Trophoblast cell (in vitro differentiated cells and primary cell): ENCODE measurements at places on chromosomes 13 and 19.

DNA sequence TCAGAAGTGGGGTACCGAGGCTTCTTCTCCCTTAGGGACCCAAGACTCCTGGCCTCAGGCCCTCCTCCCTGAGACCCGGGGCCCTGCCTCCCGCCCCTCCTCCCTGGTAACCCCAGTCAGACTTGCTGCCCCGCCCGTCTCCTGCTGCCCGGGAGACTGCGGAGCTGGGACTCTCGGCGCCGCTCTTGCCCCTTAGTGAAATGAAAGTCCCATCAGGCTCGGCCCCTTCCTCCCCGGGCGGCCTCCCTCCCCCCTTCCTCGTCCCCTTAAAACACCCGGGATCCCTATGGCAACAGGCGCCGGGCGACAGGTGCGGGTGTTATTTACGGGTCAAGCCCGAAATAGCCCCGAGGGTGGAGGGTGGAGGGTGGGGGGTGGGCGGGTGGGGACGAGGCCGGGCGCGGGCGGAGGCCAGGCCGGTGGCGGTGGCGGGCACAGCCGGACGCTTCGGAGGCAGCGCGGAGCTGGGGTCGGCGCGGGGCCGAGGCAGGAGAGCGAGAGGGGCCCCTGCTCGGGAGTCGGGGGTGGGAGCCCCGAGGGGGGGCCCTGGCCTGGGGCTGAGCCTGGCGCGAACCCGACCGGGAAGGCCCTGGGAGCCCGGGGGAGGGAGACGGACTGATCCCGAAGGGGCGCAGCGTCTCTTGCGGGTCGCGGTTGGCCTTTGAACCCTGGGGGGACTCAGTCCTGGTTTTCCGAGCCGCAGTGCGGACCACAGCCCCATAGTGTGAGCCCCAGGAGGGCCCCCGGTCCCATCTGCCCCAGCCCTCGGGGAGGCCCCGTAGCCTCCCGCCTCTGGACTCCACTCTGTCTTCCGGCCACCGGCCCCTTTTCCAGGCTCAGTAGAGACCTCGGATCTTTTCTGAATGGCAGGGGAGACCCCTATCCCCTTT, at the start of gene CACNG6:
Gene CACNG6 (plus strand): TSS at position 414 of the 890 bp plus-strand sequence. CDS start 1,241 bp downstream, outside the sequence.
- no peak for DNase-seq

DNA sequence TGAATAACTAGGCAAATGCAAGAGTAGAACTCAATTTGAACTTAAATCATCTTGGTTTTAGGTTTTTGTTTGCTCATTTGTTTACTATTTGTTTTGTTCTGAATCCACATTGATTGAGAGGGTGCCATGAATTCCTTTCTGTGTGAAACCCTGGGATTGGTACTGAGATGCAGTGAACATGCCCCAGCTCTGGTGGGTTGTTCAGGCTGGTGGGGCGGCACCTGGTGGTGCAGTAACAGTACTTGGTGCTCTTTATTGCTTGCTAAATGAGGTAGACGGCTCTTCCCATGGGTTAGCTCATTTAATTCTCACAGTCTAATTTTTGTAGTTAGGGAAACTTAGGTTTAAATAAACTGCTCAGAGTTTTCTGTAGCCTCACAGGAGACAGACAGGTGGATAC, 48.4 kb downstream of the WASF3 start:
- no peak for DNase-seq

GRCh38 chr19:16435238-16435917, 36.4 kb downstream of the EPS15L1 start:
- DNase-seq = peak; percentile 10

DNA sequence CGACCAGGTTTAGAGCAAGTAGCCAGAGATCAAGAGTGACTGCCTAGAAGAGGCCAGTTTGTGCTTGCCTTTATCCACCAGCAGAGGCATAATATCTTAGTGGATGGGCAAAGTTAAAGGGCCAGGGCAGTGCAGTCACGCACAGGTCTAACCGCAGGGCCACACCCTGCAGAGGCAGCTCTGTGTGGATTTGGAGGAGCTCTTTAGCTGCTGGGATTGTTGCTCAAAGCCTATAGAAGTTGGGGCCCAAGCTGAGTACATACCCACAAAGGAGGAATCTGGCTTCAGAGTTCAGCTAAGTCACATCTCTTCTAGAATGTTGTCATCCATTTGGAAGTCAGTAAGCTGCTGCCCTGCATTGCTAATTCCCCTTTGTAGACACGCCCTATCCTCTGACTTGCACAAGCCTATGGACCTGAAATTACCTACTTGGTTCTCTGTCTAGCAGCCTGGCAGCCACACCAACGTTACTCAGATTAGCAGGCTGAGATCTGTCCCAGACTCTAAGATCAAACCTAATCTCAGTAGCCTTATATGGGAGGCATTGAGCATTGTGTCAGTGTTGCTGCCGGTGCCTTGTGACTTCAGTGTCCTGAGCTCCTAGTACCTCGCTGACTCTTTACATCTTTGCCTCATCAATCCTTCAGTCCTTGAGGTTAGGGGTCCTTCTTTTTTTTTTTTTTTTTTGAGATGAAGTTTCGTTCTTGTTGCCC, 102.9 kb upstream of the STARD13 start:
- DNase-seq = no peak

DNA sequence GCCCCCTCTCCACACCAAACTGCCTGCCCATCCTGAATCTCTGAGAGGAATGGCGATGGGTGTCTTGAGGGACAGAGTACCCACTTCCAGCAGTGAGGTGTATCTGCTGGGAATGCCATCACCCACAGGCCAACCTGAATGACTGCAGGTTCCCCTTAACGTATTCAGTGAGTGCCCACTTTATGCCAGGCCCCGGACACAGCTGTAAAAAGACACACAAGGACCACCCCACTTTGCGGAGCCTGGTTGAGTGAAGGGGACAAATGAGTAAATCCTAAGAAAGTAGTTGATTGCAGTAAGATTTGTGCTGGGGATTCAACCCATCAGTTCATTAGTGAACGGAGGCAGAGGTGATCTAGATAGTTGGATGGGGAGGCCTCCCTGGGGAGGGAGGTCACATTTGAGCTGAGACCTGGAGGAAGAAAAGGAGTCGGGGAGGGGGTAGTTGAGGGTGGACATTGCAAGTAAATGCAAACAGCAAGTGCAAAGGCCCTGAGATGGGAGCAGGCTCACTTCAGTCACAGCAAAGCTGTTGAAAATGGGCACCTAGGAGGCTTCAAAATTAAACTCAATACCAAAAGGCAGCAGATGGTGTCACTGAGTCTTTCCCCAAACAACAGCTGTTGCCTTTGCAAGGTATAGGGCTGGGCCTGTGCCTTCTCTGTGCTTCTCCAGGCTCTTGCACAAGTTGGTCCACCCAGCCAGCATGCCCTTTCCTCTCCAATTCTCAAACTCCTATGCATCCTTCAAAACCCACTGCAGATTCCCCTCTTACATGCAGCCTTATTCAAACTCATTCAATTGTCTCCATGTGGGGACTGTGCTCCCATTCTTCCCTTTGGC, 4.3 kb downstream of the GDF15 start:
- DNase-seq = peak; percentile 85

GRCh38 chr19:16860118-16860517, 28.7 kb upstream of the F2RL3 start:
- no peak for DNase-seq

DNA sequence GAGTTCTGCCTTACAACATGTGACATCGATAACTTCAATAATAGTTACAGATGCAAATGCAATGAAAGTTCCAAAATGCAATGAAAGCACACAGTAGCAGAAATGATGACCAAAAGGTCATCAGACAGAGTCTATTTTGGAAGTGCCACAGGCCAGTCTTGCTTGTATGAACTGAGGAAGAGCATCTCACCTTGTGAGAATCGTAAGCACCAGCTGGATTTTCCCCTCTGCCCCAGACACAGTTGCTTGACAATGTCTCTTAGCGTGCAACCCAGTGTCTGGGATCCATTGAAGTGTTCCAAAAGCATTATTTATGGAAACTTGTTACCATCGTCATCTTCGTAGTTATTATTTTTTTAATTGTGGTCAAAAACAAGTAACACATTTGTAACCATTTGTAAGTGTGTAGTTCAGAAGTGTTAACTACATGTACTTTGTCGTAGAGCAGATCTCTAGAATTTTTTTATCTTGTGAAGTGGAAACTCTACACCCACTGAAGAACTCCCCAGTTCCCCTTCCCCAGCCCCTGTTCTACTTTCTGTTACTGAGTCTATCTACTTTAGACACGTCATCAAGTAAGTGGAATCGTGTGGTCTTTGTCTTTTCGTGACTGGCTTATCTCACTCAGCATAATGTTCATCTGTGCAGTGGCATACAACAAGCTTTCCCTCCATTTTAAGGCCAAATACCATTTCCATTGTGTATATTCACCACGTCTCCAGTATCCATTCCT, 170.0 kb upstream of the RNF113B start:
- DNase-seq = no peak

DNA sequence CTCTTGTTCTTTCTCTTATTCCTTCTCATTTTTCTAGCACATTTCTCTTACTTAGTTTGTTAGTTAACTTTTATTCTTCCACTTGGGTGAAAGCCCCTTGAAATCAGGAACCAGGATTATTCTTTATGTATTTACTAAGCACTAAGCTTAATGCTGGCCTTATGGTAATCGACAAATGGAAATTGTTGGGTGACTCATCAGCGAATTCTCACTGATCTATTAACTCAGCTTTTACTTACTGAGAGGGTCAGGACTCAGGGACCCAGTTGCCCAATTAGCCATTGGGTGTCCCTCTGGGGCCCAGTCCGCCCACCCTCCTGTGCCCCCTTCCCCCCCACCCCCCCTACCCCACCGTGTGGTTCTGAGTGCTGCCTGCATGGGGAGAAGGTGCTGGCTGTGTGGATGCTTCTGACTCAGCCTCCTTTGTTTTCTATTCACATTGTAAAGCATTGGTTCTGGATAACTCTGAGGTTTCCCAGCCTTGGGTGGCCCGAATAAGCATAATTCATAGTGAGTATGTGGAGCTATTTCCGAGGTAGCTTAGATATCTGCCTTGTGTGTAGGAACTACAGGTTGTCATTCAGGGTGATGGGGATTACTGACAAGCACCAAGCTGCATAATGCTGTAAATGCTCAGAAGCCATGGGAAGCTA, 240.9 kb downstream of the FGF9 start:
- no peak for DNase-seq

DNA sequence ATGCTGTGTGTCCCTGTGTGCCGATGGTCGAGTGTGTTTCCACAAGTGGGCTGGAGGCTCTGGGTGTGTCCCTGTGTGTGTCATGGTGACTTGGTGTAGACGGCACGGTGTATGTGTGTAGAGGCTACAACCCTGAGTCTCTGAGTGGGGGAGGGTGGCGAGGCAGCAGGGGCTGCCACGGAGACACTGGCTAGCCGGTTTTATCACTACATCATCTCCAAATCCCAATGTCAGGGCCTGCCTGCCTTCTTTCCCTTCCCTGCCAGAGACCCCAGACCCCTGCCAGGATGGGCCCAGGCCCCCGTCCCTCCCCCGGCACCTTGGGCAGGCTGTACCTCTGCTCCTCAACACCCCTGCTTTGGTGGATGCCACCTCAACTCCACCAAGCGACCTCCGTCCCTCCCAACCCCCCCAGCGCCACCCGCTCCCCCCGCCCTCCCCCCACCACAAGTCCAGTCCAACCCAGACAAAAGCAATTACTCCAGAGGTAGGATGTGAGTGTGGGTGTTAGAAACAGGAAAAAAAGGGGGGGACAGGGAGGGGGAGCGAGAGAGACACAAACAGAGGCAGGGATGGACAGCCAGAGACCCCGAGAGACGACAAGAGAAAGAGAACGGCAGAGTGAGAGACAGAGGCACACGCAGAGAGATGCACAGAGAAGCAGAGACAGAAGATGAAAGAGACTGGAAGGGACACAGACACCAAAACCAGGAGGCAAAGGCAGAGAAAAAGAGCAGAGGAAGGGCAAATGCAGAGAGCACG, 21.6 kb upstream of the POU2F2 start:
- DNase-seq = no peak

DNA sequence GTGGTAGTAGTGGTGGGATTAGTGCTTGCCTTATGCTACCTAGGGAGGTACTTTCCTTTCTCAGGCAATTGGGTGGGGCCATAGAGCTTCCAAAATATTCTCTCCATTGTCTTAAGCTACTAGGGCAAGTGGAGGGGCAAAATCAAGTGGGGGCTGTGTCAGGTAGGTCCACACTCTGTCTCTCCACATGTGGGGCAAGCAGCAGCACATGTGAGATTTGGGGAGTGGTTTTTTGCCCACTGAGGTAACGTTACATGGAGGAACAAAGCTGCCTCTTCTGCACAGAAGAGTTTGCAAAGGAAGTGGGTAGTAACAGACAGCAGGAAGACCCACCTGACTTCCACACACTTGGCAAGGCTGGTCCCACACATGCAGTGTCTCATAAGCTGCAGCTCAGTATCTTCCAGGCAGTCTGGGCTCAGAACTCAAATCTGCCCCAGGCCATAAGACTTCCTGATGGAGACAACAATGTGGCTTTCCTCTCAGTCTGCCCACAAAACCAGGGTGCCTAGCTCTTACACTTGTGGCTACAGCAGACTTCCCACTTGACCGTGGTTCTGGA, 1581.5 kb upstream of the PCDH20 start:
- DNase-seq = no peak

- no peak for DNase-seq
Measured at GRCh38 chr13:108987517-108987916, 358.1 kb downstream of the MYO16 start.

DNA sequence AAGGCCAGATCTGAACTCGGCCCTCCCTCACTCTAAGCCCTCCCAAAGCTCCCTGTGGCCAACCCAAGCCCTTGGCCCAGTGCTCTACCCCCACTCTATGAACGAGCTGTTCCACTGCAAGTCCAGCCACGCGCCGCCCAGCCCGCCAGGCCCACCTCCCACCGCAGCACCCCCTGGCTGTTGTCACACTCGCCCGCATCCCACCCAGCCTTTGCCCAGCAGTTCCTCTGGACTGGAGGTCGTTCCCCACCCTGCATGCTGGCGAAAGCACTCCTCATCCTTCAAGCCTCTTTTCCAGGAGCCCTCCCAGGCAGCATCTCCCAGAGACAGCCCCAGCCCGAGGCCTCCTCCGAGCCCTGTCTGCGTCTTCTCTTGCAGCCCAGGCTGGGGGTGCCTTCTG, 33.1 kb upstream of the ONECUT3 start:
- DNase-seq = no peak

GRCh38 chr13:96403651-96404050, 313.7 kb downstream of the HS6ST3 start:
- DNase-seq = no peak

DNA sequence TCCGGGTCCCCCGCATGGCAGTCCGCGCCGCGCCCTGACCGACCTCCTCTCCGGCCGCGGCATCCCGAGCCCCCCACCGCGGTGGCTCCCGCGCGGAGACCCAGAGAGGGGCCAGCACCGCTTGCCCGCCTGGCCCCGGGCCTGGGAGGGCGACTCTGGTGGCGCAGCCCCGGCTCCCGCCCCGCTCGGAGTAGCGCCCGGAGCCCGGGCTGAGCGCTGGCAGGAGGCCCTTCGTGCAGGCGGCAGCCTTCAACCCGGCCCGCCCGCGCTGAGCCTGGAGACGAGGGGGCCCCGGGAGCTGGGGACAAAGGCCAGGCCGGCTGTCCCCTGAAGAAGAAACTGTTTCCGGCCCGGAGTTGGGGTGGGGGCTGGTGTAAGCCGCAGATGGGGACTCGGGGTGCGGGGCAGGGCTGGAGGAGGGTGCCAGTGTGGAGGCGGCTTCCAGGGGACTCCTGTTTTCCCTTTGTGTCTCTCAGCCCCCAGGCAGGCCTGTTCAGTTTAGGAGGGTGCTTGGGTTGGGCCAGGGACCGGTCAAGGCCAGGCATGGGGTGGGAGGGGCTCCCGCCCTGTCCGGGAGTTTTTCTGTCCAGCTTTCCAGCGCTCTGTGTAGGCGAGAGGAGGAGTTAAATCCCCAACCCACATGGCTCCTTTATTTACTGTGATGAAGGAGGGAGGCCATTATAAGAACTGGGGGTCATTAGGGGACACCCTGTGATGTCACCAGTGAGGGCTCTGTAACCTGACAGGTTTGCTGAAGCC, 935 bp downstream of the LRP3 start:
- DNase-seq = no peak

GRCh38 chr19:1169921-1170885, 3.9 kb downstream of the SBNO2 start:
- DNase-seq = no peak
